Esophagus muscularis mucosa (tissue), 4 donors: ENCODE measurements at places on chromosomes 12 and 14. TPM values are rescaled to one million over a fixed set of nuclear protein-coding genes. Genes with fewer than 3 reads are reported as not detected.

GRCh38 chr12:17588968-17589367, 501.0 kb downstream of the RERGL start:
- H3K27me3 ChIP-seq, result no peaks in the 10 kb centered on the region
- H3K27ac ChIP-seq, result no peak overlapping the region
- no peaks in the 10 kb centered on the region for H3K4me1 ChIP-seq
- no peak overlapping the region for H3K4me3 ChIP-seq
- H3K36me3 ChIP-seq, result no peaks in the 10 kb centered on the region
- DNase-seq, result no peak

- H3K36me3 ChIP-seq, result peaks cover 18% of the 10 kb centered on the region
- peaks cover 25% of the 10 kb centered on the region for H3K4me1 ChIP-seq
- no peak overlapping the region for H3K4me3 ChIP-seq
- no peak overlapping the region for H3K27ac ChIP-seq
- H3K27me3 ChIP-seq, result no peaks in the 10 kb centered on the region
- no peak for DNase-seq
Measured at GRCh38 chr14:75699331-75699730, 38.3 kb downstream of the TTLL5 start.

GRCh38 chr12:56007564-56008559, 10.8 kb downstream of the SUOX start:
- H3K27me3 ChIP-seq, result no peaks in the 10 kb centered on the region
- DNase-seq, result no peak
- peak overlapping the region; percentile 99 for H3K27ac ChIP-seq
- peak overlapping the region; percentile 77 for H3K4me3 ChIP-seq
- H3K4me1 ChIP-seq, result peaks cover 17% of the 10 kb centered on the region
- H3K36me3 ChIP-seq, result peaks cover 31% of the 10 kb centered on the region

- no peaks in the 10 kb centered on the region for H3K27me3 ChIP-seq
- no peak overlapping the region for H3K27ac ChIP-seq
- no peak overlapping the region for H3K4me3 ChIP-seq
- no peak for DNase-seq
- no peaks in the 10 kb centered on the region for H3K4me1 ChIP-seq
- H3K36me3 ChIP-seq, result peaks cover 5% of the 10 kb centered on the region
Measured at GRCh38 chr12:100279607-100280244, 12.7 kb downstream of the SCYL2 start.

DNA sequence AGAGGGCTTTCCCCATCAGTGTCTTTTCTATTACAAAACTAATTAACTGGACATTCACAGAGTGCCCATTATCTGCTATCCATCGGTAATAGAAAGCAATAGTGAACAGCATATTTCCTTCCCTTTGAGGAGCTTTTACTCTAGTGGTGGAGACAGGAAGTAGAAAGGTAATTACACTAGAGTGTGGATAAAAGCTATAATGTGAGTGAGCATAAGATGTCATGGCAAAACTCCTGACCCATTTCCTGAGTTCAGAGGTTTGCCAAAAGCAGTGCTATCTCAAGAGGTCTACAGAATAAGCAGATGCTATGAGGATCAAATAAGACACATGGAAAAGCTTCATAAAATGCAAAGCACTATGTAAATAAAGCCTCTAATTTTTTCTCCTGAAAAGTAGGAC, 24.0 kb downstream of the TIMELESS start:
- no peaks in the 10 kb centered on the region for H3K27me3 ChIP-seq
- no peak for DNase-seq
- H3K36me3 ChIP-seq, result peaks cover 57% of the 10 kb centered on the region
- no peak overlapping the region for H3K27ac ChIP-seq
- no peaks in the 10 kb centered on the region for H3K4me1 ChIP-seq

Gene GNB3
- 1.7 TPM for total RNA-seq

- H3K4me3 ChIP-seq, result no peak overlapping the region
- H3K4me1 ChIP-seq, result no peaks in the 10 kb centered on the region
- DNase-seq, result no peak
Measured at GRCh38 chr12:130799051-130799450, 40.0 kb downstream of the STX2 start.

DNA sequence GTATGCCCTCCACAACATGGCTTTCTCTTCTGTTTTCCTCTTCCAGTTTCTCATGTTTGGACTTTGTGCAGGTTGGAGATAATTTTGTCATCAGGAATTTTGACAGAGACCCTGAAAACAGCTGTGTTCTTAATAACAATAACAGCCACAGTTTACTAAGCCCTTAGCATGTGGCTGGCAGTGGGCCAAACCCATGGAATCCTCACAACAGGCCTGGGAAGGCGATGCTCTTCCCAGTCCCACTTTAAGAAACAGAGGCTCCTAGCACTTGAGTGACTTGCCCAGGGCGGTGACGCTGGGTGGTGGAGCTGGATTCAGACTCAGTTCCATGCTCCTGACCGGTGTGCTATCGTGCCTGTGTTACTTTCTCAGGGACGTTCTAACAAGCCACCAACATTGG, 20.1 kb upstream of the PLEKHG3 start:
- peaks cover 42% of the 10 kb centered on the region for H3K4me1 ChIP-seq
- H3K36me3 ChIP-seq, result no peaks in the 10 kb centered on the region
- no peak overlapping the region for H3K4me3 ChIP-seq
- peak overlapping the region; percentile 87 for H3K27ac ChIP-seq
- no peaks in the 10 kb centered on the region for H3K27me3 ChIP-seq

- no peak for DNase-seq
- no peaks in the 10 kb centered on the region for H3K27me3 ChIP-seq
- no peak overlapping the region for H3K4me3 ChIP-seq
- H3K36me3 ChIP-seq, result peaks cover 77% of the 10 kb centered on the region
- no peak overlapping the region for H3K27ac ChIP-seq
Measured at GRCh38 chr12:111893287-111893686, 51.3 kb downstream of the MAPKAPK5 start.

GRCh38 chr12:1457901-1458300, 136.5 kb downstream of the FBXL14 start:
- H3K27ac ChIP-seq, result no peak overlapping the region
- no peak overlapping the region for H3K4me3 ChIP-seq
- no peak for DNase-seq
- H3K27me3 ChIP-seq, result no peaks in the 10 kb centered on the region

GRCh38 chr14:61337893-61338292, 16.5 kb downstream of the PRKCH start:
- peaks cover 12% of the 10 kb centered on the region for H3K4me1 ChIP-seq
- H3K27me3 ChIP-seq, result no peaks in the 10 kb centered on the region
- no peak overlapping the region for H3K27ac ChIP-seq
- no peak for DNase-seq
- no peaks in the 10 kb centered on the region for H3K36me3 ChIP-seq
- H3K4me3 ChIP-seq, result no peak overlapping the region

Gene KSR2
- under 0.01 TPM for total RNA-seq

DNA sequence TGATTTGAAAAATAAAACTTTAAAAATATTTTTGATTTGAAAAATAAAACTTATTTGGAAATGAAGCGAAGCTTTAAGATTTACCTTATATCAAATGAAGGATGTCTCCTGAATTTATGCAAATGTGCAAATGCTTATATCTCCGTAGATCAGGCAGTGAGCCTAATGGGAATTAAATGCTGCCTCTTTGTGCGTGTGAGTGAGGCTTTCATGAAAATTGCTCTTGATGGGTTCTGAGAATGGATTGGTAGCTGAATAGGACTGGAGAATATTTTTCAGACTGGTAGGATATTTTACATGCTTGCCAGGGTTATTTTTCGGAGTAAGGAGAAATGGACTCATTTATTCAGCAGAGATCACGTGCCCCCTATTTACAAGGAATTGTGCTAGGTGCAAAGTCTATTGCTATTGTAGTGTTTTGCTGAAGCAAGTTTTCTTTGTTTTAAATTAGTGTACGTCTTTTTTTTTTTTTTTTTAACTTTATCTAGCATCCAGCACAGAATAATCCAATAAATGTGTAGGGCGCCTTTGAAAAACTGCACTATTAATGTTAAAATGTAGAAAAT, 2.4 kb downstream of the VRK1 start:
- H3K27ac ChIP-seq, result no peak overlapping the region
- no peak for DNase-seq
- H3K4me1 ChIP-seq, result peaks cover 21% of the 10 kb centered on the region

GRCh38 chr12:116906285-116906684, 4.5 kb upstream of the FBXW8 start:
- no peak overlapping the region for H3K27ac ChIP-seq
- H3K4me3 ChIP-seq, result no peak overlapping the region
- H3K27me3 ChIP-seq, result no peaks in the 10 kb centered on the region
- H3K4me1 ChIP-seq, result peaks cover 1% of the 10 kb centered on the region

Gene AQP2
- total RNA-seq, result not detected

DNA sequence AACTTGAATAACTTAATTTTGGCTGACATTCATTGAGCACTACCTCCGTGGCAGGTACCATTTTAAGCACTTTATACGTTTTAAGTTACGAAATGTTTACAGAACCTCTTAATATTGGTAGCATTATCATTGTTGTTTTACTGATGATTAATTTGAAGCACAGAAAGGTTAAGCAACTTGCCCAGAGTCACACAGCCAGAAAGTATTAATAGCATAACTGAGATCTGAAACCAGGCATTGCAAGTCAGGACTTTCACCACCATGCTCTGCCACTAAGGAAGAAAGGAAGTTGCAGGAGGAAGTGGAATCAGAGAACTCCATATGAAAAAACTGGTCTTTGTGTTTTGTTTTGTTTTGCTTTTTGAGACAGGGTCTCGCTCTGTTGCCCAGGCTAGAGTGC, 28.2 kb upstream of the BCAT1 start:
- no peaks in the 10 kb centered on the region for H3K36me3 ChIP-seq
- peak; percentile 62 for DNase-seq
- H3K4me3 ChIP-seq, result no peak overlapping the region
- no peak overlapping the region for H3K27ac ChIP-seq
- no peaks in the 10 kb centered on the region for H3K4me1 ChIP-seq

DNA sequence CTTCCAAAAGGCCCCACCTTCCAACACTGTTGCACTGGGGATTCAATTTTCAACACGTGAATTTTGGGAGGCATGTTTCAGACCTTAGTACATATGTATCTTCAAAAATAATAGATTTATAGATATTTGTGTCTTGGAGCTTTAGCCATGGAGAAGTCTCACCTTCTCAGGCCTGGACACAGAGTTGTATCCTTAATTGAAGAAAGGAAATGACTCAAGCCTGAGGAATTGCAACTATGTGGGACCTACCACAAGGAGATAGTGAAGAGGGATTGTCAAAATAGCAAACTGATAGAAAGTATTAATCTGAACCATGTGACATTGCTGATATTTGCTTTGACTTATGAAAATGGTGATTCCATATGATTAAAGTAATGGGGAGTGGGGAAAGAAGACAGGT, 89.8 kb downstream of the ACSS3 start:
- H3K36me3 ChIP-seq, result no peaks in the 10 kb centered on the region
- no peaks in the 10 kb centered on the region for H3K4me1 ChIP-seq
- no peaks in the 10 kb centered on the region for H3K27me3 ChIP-seq

- no peaks in the 10 kb centered on the region for H3K27me3 ChIP-seq
- no peaks in the 10 kb centered on the region for H3K36me3 ChIP-seq
- H3K27ac ChIP-seq, result no peak overlapping the region
- H3K4me3 ChIP-seq, result no peak overlapping the region
- no peak for DNase-seq
- no peaks in the 10 kb centered on the region for H3K4me1 ChIP-seq
Measured at GRCh38 chr12:88360343-88360742, 218.2 kb downstream of the TMTC3 start.

- H3K4me3 ChIP-seq, result no peak overlapping the region
- no peak for DNase-seq
- H3K36me3 ChIP-seq, result peaks cover 12% of the 10 kb centered on the region
- H3K4me1 ChIP-seq, result peaks cover 59% of the 10 kb centered on the region
- H3K27ac ChIP-seq, result peak overlapping the region; percentile 75
- H3K27me3 ChIP-seq, result no peaks in the 10 kb centered on the region
Measured at GRCh38 chr14:22977434-22977683, 5.0 kb downstream of the AJUBA start.

DNA sequence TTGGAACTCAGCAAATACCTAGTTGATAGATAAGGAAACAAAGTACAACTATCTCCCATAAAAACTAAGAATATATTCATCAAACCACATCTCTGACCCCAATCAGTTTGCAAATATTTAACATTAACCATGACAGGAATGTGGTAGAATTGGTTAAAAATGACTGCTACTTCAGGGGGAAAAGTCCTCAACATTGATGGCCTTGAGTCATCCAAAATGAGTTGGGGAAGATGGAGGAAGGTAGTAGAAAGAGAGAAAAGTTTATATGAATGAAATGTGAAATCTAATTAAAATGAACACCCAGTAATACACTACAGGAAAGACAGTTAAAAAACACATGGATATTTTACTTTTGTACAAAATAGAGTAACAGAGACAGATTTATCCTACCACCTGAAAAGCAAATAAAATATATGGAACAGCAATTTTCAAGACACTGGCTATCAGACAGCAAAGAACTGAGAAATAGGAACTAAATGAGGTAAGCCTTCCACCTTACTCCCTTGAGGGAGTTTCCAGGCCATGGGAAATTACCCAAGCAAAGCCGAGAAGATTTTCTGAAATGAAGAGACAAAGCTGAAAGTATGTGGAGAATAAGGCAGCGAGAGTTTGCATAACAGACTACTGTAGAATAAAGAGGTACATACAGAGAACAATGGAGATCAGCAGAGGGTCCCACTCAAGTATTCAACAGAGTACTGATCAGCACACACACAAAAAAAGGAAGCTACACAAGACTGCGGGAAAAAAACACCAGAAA, 49.6 kb downstream of the TC2N start:
- H3K4me1 ChIP-seq, result no peaks in the 10 kb centered on the region
- H3K27ac ChIP-seq, result no peak overlapping the region
- DNase-seq, result no peak
- no peaks in the 10 kb centered on the region for H3K36me3 ChIP-seq
- no peaks in the 10 kb centered on the region for H3K27me3 ChIP-seq

Gene SLCO1A2
- not detected for total RNA-seq

- no peak overlapping the region for H3K4me3 ChIP-seq
- DNase-seq, result no peak
- no peaks in the 10 kb centered on the region for H3K4me1 ChIP-seq
- no peak overlapping the region for H3K27ac ChIP-seq
- no peaks in the 10 kb centered on the region for H3K36me3 ChIP-seq
- no peaks in the 10 kb centered on the region for H3K27me3 ChIP-seq
Measured at GRCh38 chr12:76117067-76117691, 32.7 kb upstream of the NAP1L1 start.

Gene CLBA1
- total RNA-seq, result 9.8 TPM

GRCh38 chr12:11756523-11756922, 107.0 kb downstream of the ETV6 start:
- no peak for DNase-seq
- no peaks in the 10 kb centered on the region for H3K27me3 ChIP-seq
- H3K4me3 ChIP-seq, result no peak overlapping the region
- H3K27ac ChIP-seq, result peak overlapping the region; percentile 92
